ENCODE measurements at places on chromosomes 16 and 17.

DNA sequence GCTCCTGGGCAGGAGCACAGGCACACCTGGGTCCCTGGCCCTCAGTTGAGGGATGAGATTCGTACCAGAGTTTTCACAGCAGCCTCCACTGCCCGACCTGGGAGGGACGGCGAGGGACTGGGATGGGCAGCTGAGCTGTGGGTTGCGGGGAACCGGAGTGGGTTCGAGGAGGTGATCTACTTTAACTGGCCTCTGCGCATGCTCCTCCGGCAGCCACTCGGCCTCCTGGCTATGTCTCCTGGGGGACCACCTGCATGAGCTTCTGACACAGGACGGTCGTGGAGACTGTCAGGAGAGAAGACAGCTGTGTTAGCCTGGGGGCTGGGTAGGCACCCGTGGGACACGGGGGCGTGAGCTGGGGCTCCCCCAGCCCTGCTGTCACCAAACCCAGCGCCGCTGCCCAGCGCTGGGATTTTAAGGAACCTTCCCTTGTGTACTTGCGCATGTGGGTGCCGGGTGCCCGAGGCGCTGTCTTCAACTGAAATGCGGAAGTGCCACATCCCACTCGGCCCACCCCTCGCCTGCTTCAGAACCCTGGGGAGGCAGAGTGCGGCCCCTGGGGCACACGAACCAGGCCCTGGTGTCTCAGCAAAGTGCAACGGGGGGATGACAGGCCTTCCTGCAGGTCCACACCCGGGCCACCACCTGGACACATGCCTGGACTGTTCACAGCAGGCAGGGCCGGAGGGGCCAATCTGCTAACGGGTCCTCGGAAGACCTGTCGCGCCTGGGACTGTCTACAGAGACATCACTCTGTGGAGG lies 36.4 kb downstream of the SLC7A5 start:
- no peak for DNase-seq

GRCh38 chr16:20901436-20902112 lies 1.0 kb downstream of the LYRM1 start:
- peak; percentile 75 for DNase-seq

DNA sequence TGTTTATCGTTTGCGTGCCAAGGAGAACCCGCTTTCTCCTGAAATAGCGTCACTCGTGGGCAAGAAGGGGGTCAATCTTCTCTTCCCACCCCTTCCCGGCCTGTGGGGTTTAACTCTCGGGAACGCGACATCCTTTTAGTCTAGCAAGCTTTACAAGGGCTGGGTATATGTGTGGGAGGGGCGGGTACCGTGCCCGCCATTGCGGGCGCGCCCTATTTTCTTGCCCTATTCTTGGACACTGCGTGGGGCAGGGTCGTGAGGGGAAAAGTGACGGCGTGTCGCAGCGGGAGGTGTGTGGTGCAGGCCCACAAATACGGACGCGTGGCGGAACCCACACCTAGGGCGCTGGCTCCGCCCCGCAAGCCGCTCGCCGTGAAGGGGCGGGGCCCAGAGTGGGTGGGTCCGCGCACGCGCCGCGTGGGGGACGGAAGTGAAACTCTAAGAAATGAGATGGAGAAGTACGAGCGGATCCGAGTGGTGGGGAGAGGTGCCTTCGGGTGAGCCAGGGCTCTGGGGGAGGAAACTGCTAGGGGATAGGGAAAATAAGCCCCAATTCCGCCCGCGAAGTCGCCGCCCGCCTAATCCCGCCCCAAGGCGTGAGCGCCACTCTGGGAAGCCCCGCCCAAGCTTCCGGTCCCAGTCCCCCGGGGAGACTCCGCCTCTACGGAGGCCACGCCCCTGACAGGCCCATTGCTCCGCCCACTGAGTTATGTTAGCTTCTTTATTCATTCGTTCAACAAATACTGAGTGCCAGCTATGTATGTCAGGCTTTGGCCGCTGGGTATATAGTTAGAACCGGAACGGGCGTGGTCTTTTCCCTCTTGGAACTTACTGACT lies at the start of gene NEK8:
NEK8 (plus strand) TSS at position 425 of the 837 bp plus-strand sequence; CDS start at position 451, 26 bp downstream.
- peak; percentile 88 for DNase-seq

DNA sequence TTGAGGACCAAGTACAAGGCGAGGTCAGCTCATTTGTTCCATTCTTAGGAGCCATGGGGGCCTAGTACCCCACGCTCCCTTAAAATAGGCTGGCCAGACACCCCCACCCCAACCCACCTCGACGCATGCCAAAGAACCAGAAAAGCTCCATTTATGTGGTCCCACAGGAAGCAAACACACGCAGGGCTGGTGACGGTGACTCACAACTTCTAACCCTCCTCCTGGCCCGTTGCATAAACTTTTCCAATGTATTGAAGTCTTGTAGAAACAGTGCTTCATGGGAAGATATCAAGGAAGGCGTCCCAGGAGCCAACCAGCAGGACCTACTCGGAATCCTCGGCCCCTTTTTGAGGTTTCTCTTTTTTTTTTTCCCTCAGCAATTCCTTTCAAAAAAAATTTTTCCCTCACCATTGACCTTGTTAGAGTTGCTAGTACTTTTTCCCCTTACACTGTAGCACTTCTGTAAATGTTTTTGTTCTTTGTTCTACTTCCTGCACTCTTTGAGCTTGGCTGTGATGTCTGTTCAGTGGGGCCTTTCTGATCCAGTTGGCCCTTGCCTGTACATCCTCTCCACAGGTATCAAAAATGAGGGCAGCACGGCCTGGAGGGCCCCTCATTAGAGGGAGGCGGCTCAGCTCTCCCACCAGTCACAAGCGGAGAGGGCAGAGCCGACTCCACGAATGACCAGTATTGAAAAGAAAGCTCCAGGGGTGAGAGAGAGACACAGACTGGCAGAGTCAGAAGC lies 208.3 kb downstream of the RGS9 start:
- DNase-seq: peak; percentile 4

GRCh38 chr17:2212400-2212981 lies 91.1 kb downstream of the SMG6 start:
- no peak for DNase-seq

DNA sequence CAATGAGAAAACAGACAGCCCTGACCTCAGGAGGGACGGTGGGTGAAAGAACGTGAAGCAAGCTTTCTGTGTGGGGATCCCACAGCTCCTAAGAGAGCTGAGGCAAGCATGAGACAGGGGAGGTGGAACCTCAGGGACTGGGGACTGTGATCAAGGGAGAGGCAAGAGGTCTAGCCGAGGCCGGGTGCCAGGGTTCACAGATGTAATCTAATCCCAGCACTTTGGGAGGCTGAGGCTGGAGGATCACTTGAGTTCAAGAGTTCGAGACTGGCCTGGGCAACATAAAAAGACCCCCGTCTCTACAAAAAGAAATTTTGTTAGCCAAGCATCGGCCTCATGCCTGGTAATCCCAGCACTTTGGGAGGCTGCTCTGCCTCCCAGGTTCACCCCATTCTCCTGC lies 4.5 kb upstream of the ADAM11 start:
- no peak for DNase-seq

DNA sequence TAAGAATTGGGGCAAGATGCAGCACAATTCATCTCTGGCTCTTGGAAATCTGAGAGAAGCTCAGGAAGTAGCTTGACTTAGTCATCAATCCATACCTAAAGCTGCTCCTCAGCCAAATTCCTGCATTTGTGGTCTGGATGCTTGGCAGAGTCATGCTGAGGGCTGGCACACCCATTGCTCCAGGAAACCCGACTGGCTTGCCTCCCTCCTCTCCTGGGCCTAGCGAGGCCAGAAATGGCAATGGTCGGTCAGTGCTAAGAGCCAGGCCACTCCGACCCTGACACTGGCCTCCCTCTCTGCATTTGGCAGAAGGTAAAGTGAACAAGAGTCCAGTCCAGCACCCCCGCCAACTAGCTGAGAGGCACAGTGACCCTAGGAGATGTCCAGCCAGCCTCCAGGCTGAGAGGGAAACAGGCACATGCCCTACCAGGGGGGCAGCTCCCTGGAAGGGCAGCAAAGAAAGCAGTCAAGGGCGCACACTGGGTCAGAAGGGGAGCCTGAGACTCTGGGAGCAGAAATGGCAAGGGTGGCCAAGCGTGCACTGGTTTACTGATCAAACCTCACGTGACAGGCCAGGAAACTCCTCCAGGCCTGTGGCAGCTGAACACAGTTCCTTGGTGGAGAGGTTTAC lies 10.0 kb downstream of the POLDIP2 start:
- no peak for DNase-seq

GRCh38 chr16:680625-680945 lies 375 bp downstream of the STUB1 start:
- no peak for DNase-seq

DNA sequence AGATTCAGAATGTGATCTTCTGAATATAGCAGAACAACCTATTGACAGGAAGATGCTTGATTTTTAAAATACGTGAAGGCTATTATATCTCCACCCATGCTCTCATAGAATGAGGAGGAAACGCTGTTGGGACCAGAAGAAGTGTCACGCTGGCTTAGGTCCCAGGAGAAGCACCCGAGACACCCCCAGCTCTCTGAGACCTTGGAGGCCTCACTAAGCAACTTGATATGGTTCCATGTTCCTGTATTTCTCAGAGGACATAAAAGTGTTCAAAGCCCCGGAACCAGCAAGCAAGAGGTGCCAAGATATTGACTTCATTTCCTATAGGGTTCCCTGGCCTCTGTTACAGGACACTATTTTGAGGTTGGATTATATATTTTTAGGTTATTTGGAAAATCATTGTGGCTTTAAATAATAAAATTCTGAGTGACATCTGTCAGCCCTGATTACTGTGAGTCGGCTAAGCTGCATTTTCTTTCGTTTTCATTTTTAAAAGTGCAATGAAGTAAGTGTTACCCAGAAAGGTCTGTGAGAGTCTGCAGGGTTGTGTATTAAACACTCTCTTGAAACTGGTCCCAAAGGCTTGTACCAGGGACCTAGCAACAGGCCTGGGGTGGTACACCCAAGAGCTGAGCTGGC lies 400.0 kb downstream of the SOX9 start:
- DNase-seq: no peak

- no peak for DNase-seq
Measured at GRCh38 chr17:69096541-69096940, 35.8 kb upstream of the ABCA9 start.

GRCh38 chr16:80614908-80615671 lies 74.3 kb downstream of the DYNLRB2 start:
- DNase-seq: no peak

DNA sequence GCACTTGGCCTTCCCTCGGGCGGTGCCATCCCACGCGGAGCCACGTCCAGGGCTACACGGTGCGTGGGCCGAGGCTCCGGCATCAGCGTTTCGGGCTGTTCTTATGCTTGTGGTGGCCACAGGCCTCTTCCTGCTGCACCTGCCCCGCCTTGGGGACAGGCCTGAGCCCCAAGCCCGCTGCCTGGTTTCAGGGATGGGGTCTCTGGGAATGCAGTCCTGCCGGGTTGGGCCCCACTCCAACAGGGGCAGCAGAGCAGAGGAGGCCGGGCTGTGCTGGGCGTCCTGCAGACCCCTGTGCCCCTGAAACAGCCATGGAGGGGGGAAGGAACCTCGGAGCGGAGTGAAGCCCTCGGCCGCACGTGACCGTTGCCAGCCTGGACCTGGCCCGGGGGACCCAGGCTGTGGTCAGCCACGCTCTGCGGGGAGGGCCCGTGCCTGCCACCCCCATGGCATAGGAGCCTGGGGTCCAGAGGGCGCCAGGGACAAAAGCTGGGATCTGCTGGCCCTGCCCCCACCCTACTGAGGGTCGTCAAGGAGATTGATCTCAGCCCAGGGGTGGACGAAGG lies 453 bp upstream of the WFIKKN1 start:
- no peak for DNase-seq

DNA sequence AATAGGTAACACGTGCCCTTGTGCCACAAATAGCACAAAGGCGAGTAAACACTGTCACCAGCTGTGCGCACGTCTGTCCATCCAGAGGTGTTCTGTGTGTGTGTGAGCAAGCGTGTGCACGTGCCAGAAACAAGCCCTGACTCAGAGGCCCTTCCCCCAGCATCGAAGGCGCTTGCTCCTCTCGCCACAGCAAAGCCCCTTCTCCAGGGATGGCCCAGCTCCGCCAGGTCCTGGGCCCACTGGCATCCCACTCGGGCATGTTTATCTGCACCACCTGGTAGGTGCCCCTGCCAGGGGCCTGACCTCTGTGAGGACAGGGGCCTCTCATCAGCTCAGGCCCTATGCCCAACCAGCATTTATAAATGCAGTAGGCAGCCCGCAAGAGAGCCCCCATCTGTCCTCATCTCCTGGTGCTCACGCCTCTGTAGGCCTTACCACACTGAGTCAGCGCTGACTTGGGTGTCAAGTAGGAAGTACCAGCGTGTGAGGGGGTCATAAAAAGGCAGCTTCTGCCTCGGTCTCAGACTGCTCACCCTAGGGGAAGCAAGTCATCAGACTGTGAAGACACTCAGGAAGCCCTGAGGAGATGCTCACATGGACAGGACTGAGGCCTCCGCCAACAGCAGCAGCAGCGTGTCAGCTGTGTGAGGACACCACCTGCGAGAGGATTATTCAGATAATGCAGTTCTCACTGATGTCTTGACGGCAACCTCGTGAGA lies 10.8 kb downstream of the TMEM235 start:
- DNase-seq: no peak

DNA sequence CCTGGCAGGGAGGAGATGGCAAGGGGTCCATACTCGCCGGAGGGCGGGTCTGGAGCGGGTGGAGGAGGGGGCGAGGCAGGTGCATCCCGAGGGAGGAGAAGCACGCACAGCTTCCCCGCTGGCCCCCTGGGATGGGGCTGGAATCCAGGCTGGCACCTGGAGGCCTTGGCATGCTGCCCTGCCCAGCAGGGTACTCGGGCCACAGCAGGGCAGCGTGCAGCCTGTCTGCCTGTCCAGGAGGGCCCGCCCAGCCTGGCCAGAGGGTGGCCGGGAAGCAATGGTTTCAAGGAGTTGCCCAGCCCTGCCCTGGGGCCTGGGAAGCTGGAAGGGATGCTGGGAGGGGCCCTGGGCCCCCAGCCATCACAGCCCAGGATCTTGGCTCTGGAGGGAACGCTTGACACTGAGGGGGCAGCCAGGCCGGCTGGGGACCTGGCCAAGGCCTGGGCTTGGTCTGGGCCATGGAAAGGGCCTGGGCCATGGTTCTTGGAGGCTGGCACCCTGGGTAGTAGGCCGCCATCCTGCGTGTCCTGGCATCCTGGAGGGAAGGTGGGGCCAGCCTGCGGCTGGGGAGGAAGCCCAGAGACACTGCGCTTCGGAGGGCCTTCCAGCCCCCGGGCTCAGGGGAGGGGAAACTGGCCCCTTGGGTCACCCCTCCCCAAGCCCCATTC lies 1.1 kb downstream of the GLIS2 start:
- DNase-seq: peak; percentile 48

GRCh38 chr16:20884240-20884556 lies 16.0 kb downstream of the DCUN1D3 start:
- DNase-seq: no peak

GRCh38 chr16:70681382-70682238 lies 4.2 kb downstream of the MTSS2 start:
- DNase-seq: no peak

- DNase-seq: no peak
Measured at GRCh38 chr16:23907903-23908302, 72.1 kb downstream of the PRKCB start.
